ENCODE measurements at places on chromosomes 12 and 14.

- no peak for DNase-seq
Observed at GRCh38 chr12:40469736-40470135, 222.5 kb upstream of the CNTN1 start.

- DNase-seq: no peak
Observed at GRCh38 chr12:75471902-75472890, 8.4 kb upstream of the GLIPR1 start.

- no peak for DNase-seq
Observed at GRCh38 chr12:16282978-16283377, 5.5 kb upstream of the SLC15A5 start.

- DNase-seq: no peak
Observed at GRCh38 chr12:54010053-54010971, 1.5 kb downstream of the HOXC8 start.

- no peak for DNase-seq
Observed at GRCh38 chr14:72512925-72513324, 381.0 kb downstream of the DPF3 start.

GRCh38 chr12:49358483-49359141, 8.7 kb upstream of the SPATS2 start:
- DNase-seq: peak; percentile 17

- no peak for DNase-seq
Observed at GRCh38 chr12:118447181-118447580, 70.8 kb downstream of the SUDS3 start.

GRCh38 chr14:54026671-54027070, 70.0 kb upstream of the BMP4 start:
- DNase-seq: no peak

GRCh38 chr14:73809391-73809790, 42.2 kb upstream of the PTGR2 start:
- no peak for DNase-seq

DNA sequence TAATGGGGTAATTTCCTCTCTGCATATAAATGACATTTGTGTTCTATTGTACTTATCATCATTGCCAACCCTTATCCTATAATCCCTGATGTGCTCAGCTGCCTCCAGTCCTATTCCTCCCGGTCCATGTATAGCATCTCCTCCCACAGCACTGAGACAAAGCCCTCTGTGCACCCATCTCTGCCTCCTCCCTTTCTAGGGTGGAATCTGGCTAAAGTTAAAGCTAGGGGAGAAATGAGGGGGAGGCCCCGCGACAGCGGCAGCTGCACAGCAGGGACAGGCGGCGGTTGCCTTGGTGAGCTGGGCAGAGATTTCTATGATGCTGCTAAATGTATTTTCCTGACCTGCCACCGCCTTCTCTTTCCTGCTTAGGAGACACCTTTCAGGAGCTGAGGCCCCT, 12.8 kb upstream of the ZDHHC22 start:
- no peak for DNase-seq

GRCh38 chr14:84864548-84865271, 665.2 kb upstream of the FLRT2 start:
- no peak for DNase-seq

- no peak for DNase-seq
Observed at GRCh38 chr12:58871556-58871955, 48.7 kb downstream of the LRIG3 start.

GRCh38 chr12:53968214-53969127, 4.5 kb upstream of the HOXC11 start:
- no peak for DNase-seq

GRCh38 chr12:114152890-114153289, 186.8 kb upstream of the RBM19 start:
- DNase-seq: no peak

DNA sequence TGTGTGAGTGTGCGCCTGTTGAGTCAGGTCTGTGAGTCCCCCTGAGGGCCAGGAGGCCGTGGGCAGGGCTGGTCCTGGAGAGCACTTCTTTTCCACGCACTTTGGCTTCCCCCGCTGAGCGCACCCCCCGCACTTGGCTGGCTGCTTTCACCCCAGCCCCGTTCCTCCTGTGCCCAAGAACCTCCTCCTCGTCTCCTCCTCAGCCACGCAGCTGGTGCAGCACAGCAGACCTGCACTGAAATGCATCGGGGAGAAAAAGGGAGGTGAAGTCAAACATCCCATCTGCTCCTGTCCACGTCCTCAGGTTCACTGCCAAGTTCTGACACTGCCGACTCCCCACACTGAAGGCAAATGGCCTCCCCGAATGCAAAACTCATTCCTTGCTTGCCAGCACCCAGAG, 362.7 kb upstream of the SFSWAP start:
- DNase-seq: no peak

DNA sequence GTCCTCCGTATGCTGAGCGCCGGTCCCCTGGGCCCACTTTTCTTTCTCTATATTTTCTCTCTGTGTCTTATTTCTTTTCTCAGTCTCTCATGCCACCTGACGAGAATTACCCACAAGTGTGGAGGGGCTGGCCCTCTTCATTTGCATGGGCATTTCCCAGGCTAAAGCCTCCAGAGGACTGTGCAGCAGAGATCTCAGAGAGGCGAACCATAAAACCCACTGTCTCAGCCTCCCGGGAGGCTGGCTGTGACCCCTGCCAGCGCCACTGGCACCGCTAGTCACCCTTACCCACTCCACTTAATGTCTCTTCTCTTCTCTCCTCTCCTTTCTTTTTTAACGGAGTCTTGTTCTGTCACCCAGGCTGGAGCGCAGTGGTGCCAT, 7.1 kb upstream of the SERPINA9 start:
- no peak for DNase-seq

DNA sequence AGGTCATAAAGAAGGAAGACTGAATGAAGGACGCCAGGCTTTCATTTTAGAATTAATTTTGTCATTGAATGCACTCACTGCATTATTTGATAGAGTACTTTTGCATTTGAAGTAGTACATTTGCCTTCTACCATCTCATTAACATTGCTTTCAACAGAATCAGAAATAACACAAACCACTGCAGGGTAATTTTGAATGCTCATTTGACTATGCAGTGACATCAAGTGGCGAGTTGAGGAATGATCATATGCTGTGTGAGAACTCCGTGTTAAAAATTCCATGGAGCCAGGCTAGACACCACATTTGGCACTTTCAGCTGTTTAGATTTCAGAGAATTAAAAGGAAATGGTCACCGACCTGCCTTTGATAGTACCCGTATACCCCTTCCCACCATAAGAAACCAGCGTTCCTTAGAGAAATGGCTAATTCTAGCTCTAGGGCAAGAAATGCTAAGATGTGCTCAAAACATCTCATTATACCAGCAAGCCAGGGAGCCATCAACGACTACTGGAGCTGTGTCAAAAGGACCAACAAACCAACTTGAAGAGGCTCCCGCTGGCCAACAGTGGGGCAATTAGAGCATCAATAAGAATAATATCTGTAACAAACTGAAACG, 16.5 kb downstream of the HEBP1 start:
- DNase-seq: peak; percentile 45

- DNase-seq: no peak
Observed at GRCh38 chr12:27709932-27710591, 570 bp upstream of the MRPS35 start.

DNA sequence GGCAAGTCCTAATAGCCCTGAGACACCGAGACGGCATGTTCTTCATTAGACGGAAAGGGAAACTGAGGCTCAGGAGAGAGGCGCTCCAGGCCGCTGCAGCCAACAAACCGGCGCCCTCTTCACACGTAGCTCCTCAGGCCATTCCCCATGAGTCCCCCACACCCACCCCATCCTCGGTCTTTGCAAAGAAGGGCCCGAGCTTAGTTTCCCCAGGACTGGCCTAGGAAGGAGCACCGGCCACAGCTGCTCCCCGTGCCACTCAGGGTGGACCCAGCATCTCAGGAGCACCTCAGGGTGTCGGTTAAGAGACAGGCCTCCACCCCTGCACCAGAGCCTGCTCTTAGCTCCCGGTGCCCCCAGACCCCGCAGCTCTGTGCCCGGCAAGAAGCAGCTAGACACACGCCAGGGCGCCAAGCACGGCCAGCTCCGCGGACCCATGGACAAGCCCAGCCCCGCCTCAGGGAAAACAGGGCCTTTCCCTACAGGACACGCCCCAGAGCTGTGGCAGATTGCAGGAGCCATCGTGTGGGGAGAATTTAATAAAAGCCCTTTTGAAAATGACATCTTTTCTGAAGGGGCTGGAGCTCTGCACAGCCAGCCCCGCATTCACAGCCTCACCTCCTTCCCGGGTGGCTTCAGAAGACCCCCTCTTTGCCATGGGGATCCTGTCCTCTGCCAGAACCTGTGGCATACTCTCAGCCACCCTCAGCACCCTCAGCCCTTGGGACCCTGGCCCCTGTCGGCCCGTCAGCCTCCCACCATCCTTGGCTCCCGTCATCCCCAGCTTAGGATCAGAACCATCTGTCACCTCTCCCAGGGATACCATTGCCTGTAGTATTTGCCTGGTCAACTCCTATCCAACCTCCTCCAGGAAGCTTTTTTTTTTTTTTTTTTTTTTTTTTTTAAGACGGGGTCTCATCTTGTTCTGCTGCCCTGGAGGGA, 59.7 kb downstream of the LGMN start:
- no peak for DNase-seq

GRCh38 chr12:112602150-112602549, 183.4 kb downstream of the PTPN11 start:
- DNase-seq: no peak

GRCh38 chr12:23230899-23231298, 605.9 kb downstream of the ETNK1 start:
- DNase-seq: no peak

DNA sequence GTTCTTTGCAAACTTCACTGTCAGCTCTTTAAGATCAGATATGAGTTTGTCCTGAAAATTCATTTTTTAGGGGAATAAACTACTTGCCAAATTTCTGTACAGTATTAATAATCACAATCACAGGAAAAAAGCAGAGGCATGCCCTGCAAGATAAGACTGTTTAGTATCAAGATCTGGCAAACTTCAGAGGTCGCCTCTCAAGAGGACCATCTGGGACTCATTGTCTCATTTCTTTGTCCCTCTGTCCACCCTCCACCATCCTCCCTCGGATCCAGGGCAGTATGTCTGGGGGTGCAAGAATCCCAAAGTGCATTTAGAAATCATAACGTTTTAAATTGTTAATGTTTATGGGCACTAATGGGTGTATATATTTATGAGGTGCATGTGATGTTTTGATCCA, 232.4 kb upstream of the FKBP4 start:
- DNase-seq: no peak

- no peak for DNase-seq
Observed at GRCh38 chr12:87967871-87968270, 61.3 kb downstream of the C12orf50 start.

DNA sequence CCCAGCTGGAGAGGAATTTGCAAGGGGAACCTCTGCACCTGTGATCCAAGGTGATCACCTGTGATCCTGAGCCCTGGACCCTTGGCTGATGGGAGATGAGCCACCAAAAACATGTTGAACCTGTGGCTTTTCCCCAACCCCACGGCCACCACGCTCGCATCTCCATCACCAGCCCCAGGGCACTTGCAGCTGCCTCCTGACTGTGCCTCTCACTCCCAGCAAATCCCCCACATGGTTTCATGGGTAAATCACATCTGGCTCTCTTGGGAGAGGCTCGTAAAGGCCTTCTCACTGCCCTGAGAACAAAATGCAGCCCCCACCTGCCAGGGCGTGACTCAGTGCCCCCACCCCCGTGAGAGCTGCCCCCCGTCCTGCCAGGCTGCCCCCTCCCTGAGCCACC, 76.0 kb downstream of the RFLNA start:
- no peak for DNase-seq

- DNase-seq: no peak
Observed at GRCh38 chr12:62834971-62835547, 99.9 kb downstream of the PPM1H start.

- peak; percentile 11 for DNase-seq
Observed at GRCh38 chr12:108367436-108367835, 28.3 kb upstream of the CMKLR1 start.

- DNase-seq: no peak
Observed at GRCh38 chr12:100201604-100202423, 1.2 kb downstream of the ACTR6 start.

DNA sequence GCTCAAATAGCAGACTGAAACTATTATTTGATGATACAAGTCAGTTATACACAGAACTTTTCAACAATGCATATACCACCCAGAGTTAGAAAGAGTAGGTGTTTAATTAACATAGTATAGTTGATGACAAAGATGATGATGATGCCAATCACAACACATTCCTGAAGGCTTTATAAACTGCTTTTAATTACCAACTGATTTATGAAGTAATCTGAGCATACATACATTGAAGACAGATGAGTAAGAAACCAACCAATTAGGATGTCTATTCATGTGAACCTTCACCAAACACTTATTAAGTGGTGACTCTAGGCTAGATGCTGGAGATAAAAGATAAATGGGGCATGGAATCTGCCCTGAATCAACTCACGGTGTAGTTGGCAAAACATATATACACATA, 600.9 kb upstream of the FLRT2 start:
- DNase-seq: no peak

DNA sequence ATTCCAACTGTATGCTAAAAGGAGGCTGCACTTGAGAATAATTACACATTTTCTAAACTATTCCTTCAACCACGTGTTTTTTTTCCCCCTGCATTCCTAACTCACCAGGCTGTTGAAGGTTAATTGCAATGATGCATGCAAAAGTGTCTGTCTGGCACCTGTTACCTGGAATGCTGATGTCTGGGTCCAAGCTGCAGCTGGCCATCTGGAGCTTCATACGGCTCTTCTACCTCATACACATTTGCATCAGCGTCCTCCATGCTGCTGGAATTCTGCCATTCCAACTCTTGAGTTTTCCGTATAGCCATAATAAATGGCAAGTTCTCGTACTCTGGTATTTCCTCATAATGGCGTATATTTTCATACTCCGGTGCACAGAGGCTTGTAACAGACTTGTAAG, 8.6 kb downstream of the FGD6 start:
- DNase-seq: no peak

DNA sequence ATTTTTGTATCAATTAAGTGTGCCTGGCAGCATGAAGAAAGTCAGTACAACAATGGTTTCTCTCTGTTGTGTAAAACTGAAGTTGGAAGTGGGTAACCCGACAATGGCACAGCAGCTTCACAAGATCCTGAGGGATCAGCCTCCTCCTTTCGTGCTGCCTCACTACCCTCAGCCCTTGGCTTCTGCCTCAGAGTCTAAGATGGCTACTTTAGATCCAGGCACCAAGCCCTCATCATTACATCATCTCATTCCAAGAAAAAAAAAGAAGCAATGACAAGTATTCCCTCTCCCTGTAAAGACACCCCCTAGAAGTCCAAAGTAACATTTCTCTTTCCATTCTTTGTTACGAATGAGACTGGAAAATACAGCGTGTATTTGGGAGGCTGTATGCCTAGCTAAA, 92.6 kb downstream of the DNAI7 start:
- DNase-seq: no peak

DNA sequence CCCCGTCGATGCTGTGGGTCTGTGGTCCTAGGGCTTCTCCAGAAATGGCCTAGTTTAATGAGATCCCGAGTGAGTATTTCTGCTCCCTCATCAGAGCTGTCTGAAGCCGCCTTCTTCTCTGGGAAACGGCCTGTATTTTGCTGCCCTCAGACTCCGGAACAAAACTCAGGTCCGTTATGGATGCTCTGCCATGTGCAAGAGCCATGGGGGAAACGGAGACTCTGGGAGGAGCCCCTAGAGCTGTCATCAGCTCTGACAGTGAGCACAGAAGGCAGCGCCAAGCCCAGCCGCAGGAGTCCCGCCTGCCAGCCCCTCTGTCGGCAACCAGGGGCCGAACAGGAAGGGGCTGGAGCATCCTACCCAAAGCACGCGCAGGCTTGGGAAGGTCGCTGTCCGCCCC, 192.4 kb upstream of the PRMT8 start:
- DNase-seq: no peak
